ENCODE measurements at places on chromosomes 12 and 14.

GRCh38 chr12:54593725-54594124 is 5.3 kb upstream of the PPP1R1A start:
- no peak for DNase-seq

GRCh38 chr14:38042322-38042721 is 165.4 kb upstream of the SSTR1 start:
- no peak for DNase-seq

DNA sequence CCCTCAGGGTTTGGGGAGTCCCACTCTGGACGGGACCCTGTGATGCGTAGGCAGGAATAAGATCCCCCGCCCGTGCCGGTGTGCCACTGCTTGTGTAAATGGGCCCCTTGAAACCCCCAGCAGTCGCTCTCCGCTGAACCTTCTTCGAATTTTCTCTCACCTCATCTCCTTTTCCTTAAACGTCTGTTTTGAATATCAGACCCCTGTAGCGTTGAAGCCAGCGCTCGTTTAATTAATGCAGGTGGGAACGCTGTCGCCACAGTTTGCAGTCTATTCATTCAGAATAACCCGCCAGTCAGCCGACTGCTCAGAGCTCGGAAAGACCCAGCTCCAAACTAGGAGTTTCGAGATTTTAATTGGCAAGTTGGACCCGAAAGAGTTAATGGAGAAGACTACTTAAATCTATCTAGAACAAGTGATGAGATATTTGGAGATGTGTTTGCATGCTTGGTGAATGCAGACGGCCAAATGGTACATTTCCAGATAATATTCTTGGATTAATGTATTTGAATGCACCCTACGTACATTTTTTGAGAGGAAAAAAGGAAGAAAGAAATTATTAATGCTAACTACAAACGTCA is 739 bp upstream of the PPP2R5E start:
- no peak for DNase-seq

- no peak for DNase-seq
Measured at GRCh38 chr12:65853489-65854157, 29.3 kb downstream of the HMGA2 start.

DNA sequence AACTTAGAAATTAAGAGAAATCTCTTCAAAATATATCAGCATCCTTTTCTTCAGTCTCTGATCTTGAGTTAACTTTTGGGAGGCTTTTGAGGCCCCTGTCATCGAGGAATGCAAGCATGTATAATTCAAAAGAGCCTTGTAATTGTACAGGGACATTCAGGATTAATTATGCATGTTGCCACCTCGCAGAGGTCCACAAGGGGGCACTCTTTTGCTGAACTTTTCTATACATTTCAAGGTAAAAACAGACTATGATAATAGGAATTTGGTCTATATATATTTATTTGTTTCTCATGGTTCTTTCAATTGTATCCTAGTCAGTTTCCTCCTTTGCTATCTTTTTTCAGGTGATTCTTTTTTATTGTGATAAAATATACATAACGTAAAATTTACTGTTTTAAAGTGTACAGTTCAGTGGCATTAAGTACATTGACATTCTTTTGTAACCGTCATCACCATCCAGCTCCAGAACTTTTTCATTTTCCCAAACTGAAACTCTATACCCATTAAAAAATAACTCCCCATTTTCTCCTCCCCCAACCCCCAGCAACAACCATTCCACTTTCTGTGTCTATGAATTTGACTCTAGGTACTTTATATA is 47.0 kb upstream of the SLC2A13 start:
- DNase-seq = peak; percentile 54

GRCh38 chr14:89848165-89848564 is 106.4 kb downstream of the EFCAB11 start:
- no peak for DNase-seq

- peak; percentile 35 for DNase-seq
Measured at GRCh38 chr12:4286771-4287317, 13.3 kb downstream of the CCND2 start.

DNA sequence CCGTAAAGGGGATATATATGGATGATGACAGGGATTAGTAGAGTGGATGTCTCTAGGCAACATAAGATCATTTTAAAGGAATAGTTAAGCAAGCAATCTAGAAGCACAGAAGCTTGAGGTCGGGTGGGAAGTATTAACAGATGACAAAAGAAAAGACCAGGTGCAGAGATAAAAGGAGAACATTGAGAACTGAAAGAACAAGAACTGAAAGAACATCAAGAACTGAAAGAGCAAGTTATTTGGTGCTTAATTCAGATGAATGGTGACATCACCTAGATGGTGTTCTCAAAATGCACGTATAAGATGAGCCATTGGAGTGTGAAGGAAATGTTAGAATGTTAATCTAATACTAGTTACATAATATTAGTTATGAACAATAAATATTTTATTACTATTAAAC is 224.0 kb upstream of the PDE3A start:
- no peak for DNase-seq

- no peak for DNase-seq
Measured at GRCh38 chr12:15806826-15807225, 17.6 kb upstream of the EPS8 start.
